A549 treated with Hydrocortisone at 1 μM for 4 hours (cell line): ENCODE measurements at places on chromosomes 7 and 10. TPM values are rescaled to one million over a fixed set of nuclear protein-coding genes. Genes with fewer than 3 reads are reported as not detected.

PRLHR gene
- total RNA-seq, result not detected in 5 replicates

LIPA gene
- 39.9 to 61.8 TPM (median 48.2 TPM) in 5 replicates for total RNA-seq

TRIM73 gene
- total RNA-seq, result 1.2 to 2.1 TPM (median 1.8 TPM) in 5 replicates

TMEM229A gene
- not detected in 5 replicates for total RNA-seq

KIF11 gene
- total RNA-seq, result 28.7 to 46.4 TPM (median 34.3 TPM) in 5 replicates

RPP38 gene
- total RNA-seq, result 33.0 to 36.9 TPM (median 36.3 TPM) in 5 replicates
